ENCODE measurements at places on chromosomes 5 and 9.
A peak's percentile ranks its signal among the peaks of the same experiment; 100 is the strongest.

DNA sequence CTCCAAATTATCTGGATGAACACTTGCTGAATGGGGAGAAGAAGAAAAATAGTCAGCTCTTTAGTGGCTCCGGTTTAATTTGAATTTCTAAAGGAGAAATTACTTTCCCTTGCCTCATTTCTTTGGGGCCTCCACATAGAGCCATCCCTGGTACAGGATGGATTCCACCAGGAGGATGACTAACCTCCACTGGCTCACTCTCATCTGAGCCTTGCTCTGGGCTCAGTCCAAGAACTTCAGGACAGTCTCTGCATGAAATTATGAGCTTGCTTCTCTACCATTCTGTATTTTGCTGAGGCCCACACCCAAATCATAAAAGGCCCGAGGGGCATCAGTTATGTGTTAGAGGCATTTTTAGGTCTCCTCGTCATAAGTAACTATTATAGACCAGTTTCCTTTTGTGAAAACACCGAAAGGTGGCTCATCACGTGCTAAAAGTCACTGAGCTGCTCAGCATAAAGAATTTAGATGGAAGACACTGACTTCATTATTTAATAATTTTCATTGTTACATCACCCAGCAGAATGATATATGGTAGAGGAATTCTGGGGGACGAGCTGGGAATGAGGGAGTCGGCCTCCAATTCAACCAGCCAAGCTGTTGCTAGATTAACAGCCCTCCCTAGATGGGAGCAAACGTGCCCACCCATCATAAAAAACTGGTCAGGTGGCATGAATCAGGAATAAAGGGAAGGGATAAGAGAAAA lies 222.1 kb downstream of the TARS1 start:
- no peak for DNase-seq

DNA sequence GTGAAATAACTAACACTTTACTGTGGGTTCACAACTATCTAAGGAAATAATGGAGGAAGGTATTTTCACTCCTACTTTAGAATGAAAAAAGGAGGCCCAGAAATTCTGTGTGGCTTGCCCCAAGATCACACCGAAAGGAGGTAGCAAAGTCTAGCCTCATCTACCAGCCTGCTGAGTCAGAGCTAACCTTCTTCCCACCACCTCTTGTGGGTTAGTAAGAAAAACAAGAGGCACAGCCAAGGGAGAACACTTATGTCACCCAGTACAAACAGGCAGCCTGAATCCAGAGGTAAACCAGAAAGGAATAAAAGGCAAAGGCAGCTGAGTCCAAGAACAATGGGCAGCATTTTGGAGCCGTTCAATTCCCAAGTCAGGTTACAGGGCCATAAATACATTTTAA lies 91.9 kb upstream of the RASEF start:
- DNase-seq, result no peak

GRCh38 chr5:178774446-178774845 lies 44.0 kb upstream of the ZNF354A start:
- DNase-seq, result no peak

DNA sequence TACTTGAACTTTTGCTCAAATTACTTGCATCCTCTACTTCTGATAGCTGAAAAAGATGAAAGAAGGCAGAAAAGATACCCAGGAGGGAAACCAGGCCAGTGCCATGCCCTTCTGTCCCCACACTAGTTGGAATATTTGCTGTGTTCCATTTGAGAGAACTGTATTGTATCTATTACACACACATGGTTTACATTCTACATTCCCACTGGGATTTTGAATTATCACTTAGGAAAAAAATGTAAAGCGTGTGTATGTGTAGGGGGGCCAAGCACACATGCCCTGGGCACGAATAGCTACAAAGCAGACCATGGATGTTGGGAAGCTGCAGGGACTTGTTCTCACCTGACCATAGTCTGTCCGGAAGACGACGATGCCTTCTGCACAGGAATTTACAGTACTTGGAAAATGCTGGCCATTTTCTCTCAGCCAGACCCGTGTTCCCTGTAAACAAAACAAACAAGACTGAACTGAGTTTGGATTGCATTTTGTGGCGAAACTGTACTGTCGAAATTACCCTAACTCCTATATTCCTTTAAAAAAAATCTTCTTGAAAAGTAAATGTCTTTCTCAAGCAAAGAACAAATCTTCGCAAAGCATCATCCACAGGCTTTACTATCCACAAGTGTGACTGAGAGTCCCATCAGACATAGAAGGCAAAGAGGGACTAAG lies 58.7 kb downstream of the MYO10 start:
- DNase-seq, result no peak

DNA sequence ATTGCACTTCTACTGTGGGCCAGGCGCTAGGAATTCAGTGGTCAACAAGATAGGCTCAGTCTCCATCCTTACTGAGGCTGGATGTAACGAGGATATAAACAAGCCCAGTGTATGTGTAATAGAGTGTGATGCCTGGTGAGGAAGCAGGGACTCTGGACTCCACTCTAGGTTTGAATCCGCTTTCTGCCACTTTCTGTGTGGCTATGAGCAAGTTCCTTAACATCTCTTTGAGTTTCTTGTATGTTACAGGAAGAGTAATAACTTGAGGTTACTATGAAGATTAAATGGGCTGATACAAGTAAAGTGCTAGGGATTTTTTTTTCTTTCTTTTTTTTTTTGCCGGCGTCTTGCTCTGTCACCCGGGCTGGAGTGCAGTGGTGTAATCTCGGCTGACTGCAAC lies 12.4 kb downstream of the DOCK2 start:
- no peak for DNase-seq

DNA sequence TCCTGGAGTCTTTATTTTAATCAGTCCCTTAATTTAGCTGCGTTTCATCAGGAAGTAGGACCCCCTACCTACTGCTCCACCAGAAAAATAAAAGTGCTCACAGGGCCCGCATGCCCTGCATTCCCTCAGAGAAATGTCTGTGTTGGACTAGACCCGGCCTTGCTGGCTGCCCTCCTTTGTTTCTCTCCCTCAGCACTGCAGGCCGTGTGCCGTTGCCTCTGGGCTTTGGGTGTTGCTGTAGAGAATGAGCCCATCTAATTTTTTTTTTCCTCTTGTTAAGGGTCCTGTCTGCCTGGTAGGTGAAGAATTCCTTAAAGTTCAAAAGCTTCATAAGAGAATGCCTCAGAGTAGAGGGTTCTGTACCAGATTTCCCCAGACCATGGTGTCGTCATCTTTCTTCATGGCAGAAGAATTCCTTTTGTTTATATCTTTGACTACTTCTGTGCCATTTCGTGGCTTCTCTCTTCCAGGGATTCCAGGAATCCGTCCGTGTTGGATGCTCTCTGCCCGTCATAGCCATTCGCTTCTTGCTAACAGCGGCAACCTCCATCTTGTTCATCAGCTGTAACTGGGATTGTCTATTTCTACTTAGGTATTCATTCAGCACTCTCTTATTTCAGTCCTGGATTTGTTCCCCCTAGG lies 49.8 kb upstream of the ANGPTL2 start:
- DNase-seq, result no peak

DNA sequence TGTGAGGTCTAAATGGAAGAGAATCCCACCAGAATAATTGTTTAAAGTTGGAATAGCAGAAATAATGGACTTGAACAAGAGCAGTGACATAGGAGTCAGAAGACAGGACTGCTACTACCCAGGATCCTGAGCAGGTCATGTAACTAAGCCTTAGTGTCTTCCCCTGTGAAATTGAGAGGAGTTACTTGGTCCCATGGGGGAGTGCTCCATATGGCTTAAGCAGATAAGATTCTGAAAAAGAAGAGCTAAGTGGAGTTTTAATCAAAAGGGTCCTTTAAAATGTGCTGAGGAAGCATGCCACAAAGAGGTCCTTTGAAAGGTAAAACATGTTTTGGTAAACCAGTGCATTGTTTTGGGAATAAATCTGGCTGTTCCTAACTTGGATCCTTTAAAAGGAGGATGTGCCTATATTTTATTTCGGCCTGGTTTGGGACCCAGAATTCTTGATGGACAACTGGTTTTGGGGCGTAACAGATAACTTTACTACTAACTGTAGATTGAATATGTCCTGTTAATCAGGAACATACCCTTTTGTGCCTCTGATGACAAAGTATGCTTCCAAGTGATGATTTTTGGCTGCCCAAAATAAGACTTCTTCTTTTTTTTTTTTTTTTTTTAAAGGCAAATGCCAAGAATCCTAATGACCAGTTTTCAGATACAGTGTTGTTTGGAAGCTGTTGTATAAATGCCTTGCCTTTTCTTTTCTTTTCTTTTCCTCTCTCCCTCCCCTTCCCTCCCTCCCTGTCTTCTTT lies 5.7 kb downstream of the RCL1 start:
- no peak for DNase-seq

- no peak for DNase-seq
Measured at GRCh38 chr5:11851965-11852716, 52.1 kb downstream of the CTNND2 start.

- DNase-seq, result no peak
Measured at GRCh38 chr5:58545912-58546311, 37.0 kb upstream of the RAB3C start.

GRCh38 chr5:172175263-172175719 lies 12.7 kb downstream of the STK10 start:
- peak; percentile 87 for DNase-seq

DNA sequence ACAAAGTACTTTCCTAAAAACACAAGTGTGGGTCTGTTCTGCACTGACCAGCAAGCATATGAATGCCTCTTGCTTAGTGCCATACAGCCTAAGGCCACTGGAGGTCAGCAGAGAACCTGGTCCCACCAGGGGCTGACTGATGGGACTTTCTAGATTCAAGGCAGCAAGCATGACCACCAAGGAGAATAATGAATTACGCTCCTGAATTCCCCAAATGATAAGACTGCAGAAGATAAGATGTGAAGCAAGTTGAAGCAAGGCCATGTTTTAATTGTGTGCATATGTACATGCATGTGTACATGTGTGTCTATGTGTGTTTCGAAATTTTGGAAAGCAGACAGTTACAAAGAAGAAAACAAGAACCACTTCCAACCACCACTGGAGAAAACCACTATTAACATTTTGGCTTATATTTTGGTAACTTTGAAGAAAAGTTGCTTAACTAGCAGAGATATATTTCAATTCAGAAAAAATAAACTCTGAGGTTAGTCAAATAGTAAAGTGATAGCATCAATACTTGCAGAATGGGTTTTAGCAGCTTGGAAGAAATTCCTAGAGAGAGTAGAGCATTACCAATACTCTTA lies 70.5 kb downstream of the ERP44 start:
- peak; percentile 48 for DNase-seq

DNA sequence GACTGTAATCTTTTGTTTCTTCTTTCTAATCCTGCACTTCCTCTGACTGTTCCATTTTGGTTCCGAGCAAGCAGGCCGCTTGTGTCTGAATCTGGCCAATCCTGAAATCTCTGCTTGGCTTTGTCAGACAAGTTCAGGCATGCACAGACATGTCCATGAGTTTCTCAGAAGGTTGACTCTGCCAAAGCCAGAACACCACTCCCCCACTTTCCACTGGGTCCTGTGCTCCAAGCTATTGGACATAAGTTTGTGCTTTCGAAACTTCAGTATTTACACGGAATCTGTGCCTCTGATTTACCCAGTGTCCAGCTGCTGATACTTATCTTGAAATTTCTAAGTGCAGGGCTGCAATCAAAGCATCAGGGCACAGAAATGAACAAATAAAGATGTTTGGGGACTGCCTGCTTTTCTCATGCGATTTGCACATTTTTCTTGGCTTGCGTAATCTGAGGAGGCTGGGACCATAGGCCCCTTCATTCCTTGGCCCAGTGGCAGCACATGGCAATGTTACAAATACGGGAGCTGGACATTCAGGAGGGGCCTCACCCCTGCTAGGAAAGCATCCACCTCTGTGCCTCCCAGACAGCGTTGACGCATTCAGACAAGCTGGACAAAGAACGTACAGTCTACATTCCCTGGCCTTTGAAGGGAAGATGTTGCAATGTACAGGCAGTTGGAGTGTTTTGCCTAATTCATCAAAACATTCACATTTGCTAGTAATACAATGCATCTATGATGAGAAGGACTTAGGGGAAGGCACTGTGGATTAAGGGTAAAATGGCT lies 209.2 kb upstream of the PAPPA start:
- no peak for DNase-seq

DNA sequence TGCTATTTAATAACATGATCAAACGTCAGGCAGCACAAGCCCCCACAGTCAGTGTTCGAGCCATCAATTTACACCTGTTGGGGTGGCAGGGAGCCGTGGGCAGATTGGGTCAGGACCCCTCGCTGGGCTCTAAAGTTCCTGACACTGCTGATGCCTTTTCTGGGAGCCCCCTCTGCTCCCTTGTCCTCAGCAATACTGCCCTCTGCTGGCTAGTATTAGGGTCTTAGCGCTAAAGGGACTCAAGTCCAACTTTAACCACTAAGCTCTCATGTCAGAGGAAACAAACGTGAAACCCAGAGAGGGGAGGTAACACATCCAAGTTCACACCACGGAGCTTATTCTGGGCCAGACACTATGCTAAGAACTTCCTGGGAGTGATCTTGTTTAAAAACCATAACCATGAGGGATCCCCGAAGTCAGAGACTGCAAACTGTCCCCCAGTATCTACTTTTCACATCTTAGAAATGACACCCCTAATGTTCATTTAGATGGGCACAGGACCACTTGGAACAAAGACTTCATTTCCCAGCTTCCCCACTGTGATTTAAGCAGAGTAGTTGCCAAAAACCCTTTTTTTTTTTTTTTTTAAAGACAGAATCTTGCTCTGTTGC lies 20.4 kb downstream of the ANKS6 start:
- DNase-seq, result peak; percentile 18

- DNase-seq, result no peak
Measured at GRCh38 chr5:138972836-138973235, 97.7 kb upstream of the LRRTM2 start.

DNA sequence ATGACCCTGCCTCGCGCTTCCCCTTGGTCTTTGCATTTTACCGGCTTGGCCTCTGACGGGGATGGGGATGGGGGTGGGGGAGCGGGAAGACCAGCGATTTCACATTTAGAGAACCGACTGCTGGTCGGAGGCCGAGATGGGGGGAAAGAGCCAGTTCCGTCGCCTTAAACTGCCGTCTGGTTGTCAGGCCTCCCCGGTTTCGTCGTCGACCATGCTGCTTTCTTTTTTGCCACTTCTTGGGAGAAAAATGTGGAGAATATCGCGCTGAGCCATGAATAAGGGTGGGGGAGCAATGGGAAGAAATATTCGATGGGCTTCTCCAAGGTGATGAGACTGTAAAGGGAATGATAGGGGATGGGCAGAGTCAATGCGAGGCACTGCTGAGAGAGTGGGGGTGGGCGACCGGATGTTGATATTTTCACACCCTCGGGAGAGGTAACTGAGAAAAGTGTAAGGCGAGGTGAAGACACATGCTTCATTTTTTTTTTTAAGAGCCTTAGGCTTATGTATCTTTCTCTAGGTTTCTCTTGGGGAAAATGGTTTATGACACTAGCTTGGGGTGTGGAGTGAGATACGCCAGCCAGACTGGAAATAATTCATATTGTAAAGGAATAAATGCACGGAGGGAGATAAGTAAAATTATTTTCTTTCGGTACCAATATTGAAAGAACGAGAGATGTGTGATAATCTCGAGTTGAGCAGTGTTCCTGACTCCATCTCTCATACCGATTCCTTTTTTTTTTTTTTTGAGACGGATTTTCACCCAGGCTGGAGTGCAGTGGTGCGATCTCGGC lies 1.1 kb downstream of the KIF2A start:
- DNase-seq, result peak; percentile 47

Data from stimulated activated CD4-positive, alpha-beta T cell treated with anti-CD3 and anti-CD28 coated beads, Interleukin-15, amount 100 ng/mL, for 48 hours (primary cell).